Brain microvascular endothelial cell (primary cell): ENCODE measurements at places on chromosomes 3 and 15.

GRCh38 chr3:172151651-172152649, 112.6 kb downstream of the FNDC3B start:
- no peak for DNase-seq

DNA sequence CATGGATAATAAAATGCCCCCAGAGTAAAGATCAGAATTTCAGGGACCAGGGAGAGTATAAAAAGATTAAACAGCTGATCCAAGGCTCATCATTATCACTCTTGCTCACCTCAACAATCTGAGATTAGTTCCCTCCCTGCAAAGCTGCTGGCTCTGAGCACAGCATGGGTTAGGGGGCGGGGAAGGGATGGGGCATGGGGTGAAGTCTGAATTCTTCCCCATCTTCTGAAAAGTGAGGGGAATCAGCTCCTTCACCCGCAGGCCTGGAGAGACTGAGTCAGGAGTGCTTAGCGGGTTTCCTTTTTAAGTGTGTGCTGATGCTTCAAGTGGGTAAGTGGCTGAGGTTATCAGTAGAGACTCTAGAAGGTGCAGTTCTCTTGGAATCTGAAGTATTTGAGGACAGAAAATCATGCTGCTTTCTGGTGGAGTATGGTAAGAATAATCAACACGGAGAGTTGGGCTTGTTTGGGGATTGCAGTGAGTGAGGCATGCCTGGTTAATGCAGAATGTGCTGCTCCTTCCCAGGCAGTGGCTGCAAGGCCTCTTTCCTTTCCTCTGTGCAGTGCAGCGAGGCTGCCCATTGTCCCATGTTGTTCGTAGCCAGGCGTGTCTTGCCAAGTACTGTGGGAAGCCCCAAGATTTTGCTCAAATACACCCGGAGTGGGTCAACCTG, 59.2 kb upstream of the TRAK1 start:
- DNase-seq = no peak

DNA sequence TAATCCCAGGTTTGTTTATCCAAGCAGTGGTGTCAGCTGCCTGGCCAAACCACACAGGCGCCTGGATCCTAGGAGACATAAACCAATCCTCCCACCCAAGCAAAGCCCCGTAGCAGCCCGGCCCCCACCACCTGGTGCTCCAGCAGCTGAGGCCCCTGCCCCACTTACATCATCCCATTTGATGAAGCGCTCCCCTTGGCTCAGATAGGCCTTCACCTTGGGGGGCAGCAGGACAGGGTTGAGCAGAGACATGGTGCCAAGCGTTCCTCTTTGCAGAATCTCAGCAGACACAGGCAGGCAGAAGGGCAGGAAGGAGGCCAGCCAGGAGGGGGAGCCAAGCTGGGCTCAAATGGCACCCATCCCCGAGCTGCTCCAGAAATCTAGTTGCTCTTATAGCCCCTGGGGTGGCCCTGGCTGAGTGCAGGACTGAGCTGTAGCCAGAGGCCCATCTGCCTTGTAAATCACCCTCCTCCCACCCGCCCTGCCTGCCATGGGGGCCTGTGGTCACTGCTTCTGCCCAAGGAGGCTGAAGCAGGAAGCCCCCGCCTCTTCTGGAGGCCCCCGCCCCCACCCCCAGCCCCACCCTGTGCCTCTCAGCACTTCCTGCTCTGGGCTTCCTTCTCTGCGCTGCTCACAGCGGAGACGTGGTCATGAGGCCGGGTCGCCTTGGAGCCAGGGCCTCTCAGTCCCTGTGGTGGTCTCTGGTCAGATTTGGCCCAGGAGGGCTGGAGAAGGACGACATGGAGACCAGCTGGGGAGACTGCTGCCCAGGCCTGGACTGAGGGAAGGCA, at the start of gene PLCB2:
Gene PLCB2, minus strand, starts transcription at position 515 of the 791 bp plus-strand sequence. Its CDS starts 263 bp downstream, at position 252.
- no peak for DNase-seq

GRCh38 chr3:147191795-147192385, 214.5 kb downstream of the ZIC4 start:
- DNase-seq = peak; percentile 68

- DNase-seq = no peak
Observed at GRCh38 chr3:179921500-179921899, 115.2 kb downstream of the PEX5L start.

- no peak for DNase-seq
Observed at GRCh38 chr15:78155355-78155939, 6.3 kb downstream of the IDH3A start.

DNA sequence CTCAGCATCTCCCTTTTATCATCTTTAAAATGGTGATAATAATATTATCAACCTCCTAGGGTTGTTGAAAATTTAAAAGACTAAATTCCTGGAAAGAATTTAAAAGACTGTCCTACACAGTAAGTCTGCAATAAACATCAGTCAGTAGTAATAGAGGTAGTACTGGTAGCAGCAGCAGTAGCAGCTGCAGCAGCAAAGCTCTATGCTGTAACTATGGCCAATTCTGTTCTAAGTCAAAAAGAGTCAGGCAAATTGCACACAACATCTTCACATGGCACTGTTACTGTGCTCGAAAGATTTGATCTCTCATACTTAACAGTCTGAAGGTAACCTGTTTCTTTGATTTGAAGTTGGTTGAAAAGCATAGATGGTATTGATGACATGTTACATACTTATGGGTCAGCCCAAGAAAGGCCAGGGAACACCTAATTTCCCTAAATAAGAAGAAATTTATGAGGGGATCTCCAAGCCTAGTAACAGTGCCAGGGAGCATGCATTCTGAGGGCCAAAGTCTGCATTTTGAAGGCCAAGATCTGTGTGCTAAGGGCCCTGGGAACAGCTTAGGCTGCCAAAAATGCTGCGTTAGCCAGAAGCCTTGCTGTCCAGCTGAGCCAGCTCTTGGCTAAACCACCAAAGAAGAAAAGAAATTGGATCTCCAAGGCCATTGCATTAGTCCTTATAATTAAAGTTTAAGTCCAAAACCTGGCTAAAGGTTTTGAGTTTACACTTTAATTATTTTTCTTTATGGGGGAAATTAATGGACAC, 68.2 kb downstream of the SIDT1 start:
- no peak for DNase-seq

- peak; percentile 52 for DNase-seq
Observed at GRCh38 chr15:94230883-94231722, at the start of gene MCTP2. MCTP2 (plus strand) TSS chr15:94231561; CDS start chr15:94298266, 66,705 bp downstream.

DNA sequence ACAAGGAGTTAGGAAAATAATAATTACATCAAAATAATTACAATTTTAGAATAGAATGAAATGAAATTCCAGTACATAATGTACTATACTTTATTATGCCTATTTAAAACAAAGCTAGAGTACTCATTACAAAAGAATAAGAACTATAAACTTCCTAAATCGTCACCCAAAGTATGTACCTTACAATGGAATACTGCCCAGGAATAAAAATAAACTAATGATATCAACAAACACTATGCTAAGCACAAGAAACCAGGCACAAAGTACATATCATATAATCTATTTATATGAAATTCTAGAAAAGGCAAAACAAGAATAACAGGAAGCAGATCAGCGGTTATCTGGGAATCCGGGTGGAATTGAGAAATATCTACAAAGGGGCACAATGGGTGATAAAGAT, 84.7 kb downstream of the MYO9A start:
- no peak for DNase-seq

DNA sequence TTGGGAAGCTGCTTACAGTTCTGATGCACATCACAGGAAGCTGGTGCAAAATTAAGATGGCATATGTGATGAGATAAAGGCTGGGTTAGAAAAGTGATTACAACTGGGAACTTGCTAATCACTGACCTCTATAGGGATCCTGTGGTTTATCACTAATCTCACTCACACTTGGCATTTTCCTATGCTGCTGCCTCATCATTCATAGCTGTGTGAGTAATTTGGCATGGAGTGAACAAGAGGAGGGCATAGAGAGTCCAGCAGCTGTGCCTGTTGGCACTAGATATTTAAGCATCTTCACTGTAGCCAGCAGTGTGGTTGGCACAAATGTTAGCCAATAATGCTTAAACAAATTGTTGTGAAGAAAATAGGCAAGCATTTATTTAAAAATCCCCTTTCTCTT, 217.7 kb upstream of the CGNL1 start:
- DNase-seq = no peak
